ENCODE measurements at places on chromosomes 7 and 10.

DNA sequence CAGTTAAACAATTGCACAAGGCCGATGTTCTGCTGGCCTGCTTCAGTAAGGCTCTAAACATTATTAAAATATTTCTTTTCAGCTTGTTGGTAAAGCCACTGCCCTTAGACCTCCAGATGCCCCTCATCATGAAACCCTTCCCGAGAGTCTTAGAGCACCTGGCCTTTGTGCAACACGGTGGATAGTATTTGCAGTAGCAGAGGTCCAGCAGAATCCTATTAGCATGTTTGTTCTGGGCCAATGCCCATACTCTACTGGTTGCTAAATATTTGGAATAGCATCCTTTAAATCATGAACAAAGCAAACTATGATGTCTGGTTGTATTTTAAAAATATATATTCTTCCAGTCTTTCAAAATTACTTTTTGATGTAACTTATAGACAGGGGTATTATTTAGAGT is 584.6 kb downstream of the CNTNAP2 start:
- DNase-seq, result no peak

- DNase-seq, result no peak
These were observed 354.7 kb upstream of the GALNT17 start for GRCh38 chr7:70777251-70777650.

- no peak for DNase-seq
These were observed 17.7 kb downstream of the CPA5 start for GRCh38 chr7:130362251-130362816.

GRCh38 chr10:71920540-71921323 is 43.5 kb upstream of the CHST3 start:
- DNase-seq, result no peak

DNA sequence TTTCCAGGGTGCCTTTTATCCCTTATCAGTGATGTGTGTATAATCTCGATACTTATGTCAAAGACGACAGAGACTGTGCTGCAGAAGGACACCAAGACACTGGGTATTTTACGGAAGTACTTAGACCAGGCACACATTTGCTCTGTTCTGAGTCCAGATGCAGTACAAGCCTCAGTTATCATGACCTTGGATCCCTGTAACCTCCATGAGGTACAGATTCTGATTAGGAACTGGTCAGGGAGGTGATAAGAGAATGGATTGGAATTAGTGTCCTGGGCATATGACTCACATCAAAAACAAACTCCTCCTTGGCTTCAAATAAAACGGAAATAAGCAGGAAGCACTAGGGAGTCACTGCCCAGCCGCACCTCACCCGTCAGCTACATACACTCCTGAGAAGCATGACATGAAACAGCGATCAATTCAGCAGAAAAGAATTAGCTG is 146.5 kb downstream of the SFMBT2 start:
- no peak for DNase-seq

- DNase-seq, result no peak
These were observed 57.2 kb upstream of the OPALIN start for GRCh38 chr10:96415891-96416554.

DNA sequence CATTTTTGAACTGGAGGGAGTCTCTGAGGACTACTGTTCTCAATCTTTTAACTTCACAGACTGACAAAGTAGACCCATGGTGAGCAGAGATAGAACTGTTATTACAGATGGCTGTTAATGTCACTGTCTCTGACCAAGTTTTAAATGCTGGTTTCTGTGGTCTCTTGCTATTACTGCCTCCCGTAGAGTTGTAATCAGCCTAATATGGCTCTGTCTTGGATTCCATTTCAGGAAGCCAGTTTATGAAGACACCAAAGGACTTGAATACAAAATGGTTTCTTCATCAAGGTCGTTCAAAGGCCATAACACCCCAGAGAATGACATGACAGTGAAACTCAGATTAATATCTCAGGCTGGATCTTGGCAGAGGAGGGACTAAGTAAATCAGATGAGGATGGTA is 3.9 kb downstream of the SFRP4 start:
- no peak for DNase-seq

GRCh38 chr7:46653848-46654247 is 732.8 kb upstream of the IGFBP3 start:
- DNase-seq, result no peak

DNA sequence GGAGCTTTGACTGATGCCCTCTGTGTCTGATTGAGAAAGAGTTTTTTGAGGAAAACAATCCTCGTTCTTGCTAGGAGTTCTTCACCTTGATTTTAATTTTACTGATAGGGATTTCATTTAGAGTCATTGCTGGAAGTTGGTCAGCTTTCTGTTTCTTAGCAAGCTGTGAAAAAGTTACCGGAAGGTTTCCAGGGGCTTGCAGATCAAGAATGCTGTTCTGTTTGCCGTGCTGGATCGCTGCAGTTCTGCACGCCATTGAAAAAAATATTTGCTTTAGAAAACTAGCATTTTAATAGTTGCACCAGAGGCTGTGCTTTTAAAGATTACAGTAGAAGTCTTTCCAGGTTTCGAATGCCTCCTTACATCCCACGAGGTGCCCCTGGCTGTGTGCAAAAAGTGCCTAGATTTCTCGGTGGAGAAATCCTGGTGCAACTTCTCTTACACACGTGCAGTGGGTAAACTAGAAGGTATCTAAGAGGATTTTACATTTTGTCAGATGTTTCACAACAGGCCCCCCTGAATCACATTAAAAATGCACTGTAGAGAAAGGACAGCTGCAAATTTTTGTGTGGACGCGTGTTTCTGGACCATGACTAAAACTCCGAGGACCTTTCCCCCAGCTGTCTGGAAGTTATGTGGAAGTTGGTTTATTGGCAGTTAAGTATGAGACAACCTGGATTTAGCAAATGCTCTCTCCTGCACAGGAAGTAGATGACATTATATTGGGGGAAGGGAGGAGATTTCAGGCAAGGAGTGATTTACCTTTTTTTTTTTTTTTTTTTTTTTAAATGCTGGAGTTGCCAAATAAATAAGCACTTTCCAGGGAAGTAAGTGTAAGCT is 5.8 kb downstream of the TCF7L2 start:
- DNase-seq, result no peak

DNA sequence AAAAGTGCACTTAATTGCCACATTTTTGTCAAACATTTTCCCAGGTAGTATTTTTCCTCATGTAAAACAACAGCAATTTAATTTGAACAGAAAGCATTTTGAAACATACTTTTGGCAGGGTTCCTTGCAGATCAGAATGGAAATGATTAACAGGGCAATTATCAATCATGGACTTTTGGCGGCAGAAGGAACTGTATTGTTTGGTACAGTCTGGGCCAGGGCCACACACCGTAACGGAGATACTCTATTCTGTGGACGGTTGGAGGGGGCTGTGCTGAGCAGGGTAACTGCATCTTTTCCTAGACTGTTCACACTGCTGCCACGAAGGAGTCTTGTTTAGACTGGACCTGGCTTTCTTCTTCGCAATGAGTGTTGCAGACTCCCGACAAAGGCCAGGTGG is 62.3 kb downstream of the EGFR start:
- DNase-seq, result no peak

- no peak for DNase-seq
These were observed 23.3 kb downstream of the CLIP2 start for GRCh38 chr7:74312418-74313028.

GRCh38 chr7:33243319-33243881 is 114.0 kb downstream of the BBS9 start:
- DNase-seq, result no peak

GRCh38 chr7:134888141-134888740 is 98.1 kb upstream of the AGBL3 start:
- DNase-seq, result no peak

GRCh38 chr7:70353330-70353945 is 755.2 kb downstream of the AUTS2 start:
- no peak for DNase-seq

GRCh38 chr7:156759579-156760202 is 119.1 kb downstream of the RNF32 start:
- DNase-seq, result no peak

GRCh38 chr7:11237742-11238141 is 264.1 kb downstream of the PHF14 start:
- no peak for DNase-seq

DNA sequence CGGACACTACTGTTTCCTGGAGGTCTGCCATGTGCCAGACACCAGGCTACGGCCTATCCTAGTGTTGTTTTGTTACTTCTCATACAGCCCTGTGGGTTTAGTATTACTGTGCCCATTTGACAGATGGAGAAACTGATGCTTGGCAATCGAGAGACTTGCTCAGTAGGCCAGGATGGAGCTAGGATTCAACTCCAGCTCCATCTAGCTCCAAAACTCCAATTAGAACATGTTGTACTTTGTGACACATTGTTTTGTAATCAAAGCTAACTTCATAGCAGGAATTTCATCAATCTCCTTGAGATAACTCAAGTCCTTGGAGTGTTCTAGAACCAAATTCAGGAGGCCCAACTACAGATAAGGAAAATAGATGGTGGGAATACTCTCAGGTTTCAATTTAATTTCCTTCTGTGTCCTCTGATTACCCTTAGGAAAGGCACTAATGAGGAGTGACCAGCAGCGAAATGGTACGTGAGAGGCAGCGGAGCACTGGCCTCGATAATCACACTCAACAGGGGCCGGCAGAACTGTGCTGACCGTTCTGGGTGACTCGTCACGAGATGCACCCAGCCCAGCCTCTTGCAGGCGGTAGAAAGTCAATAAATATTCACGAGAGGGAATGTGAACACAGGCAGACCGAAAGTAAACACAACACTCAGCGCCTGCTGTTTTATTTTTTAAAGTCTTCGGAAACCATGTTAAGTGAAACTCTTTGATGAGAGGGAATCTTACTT is 269.6 kb upstream of the NEBL start:
- DNase-seq, result no peak

GRCh38 chr10:133422807-133423771 is 1.3 kb downstream of the SPRN start:
- DNase-seq, result no peak

DNA sequence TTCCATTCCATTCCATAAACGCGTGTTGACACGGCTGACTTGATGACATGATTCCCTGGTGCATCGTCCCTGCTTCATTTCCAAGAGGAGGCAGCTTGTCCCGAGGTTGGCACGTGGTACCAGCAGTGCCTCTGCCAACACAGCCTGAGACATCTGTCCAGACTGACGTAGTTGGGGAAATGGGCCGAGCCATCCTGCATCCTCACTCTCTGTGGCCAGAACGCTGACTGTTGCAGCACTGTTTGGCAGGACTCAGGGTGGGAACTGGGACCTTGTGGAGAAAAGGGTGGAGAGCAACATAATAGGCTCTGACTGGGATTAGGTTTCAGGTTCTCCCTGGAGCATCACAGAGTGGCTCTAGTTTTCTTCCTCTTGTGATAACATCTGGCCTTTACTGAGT is 118.6 kb upstream of the BTBD16 start:
- DNase-seq, result no peak

DNA sequence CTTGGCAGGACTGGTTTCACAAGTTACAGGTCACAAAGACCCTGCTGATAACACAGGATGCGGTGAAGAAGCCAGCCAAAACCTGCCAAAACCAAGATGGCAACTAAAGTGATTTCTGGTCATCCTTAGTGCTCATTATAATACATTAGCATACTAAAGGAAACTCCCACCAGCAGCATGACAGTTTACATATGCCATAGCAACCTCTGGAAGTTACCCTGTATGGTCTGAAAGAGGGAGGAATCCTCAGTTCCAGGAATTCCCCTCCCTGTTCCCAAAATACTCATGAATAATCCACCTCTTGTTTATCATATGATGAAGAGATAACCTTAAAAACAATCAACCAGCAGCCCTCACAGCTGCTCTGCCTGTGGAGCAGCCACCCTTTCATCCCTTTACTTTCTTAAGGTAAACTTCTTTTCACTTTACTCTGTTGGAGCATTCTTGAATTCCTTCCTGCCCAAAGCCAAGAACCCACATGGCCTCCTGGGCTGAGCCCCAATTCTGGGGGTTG is 21.9 kb downstream of the DPY19L1 start:
- no peak for DNase-seq

- DNase-seq, result no peak
These were observed 229.9 kb downstream of the CXCL12 start for GRCh38 chr10:44154956-44155355.

DNA sequence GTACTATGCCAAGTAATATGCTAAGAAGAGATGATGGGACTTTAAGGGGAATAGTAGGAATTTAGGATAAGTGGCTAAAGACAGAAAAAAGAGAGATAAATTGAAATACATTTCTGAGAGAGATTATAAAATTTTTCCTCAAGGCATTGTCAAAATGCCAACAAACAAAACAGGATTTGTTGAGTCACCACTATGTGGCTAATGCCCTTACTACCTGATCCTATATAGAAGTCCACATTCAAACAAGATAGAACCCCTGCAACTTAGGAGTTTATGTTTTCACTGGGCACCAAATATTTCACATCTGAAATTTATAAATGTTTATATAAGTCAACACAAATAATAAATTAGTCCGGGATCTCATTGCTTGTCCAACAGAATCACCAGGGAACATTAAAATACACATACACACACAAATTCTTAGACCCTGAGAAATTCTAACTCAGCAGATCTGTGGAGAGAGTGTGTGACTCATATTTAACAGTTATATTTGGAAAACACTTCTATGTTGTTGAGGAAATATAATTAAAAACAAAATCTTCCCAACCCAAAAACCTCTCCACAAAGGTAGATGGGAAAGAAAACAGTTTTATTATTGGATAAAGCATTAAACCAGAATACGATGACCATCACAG is 154.3 kb downstream of the PPP1R3A start:
- DNase-seq, result no peak

DNA sequence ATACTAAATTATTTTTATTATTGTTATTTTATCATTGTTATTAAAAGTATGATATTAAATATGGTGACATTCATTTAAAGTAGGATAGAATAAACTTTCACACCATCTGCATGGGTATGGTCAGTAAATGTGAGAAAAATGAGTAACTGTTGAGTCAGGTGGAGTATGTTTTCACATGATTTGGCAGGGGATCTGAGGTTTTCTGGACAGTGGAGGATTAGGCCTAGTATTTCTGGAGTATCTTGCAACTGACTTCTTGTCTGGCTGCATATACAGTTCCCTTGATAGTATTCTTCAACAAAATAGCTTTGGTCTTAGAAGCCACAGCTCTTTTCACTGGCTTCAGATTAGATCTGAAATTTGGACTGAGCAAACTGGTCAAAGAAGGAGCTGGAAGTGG is 54.5 kb downstream of the GBF1 start:
- DNase-seq, result no peak

DNA sequence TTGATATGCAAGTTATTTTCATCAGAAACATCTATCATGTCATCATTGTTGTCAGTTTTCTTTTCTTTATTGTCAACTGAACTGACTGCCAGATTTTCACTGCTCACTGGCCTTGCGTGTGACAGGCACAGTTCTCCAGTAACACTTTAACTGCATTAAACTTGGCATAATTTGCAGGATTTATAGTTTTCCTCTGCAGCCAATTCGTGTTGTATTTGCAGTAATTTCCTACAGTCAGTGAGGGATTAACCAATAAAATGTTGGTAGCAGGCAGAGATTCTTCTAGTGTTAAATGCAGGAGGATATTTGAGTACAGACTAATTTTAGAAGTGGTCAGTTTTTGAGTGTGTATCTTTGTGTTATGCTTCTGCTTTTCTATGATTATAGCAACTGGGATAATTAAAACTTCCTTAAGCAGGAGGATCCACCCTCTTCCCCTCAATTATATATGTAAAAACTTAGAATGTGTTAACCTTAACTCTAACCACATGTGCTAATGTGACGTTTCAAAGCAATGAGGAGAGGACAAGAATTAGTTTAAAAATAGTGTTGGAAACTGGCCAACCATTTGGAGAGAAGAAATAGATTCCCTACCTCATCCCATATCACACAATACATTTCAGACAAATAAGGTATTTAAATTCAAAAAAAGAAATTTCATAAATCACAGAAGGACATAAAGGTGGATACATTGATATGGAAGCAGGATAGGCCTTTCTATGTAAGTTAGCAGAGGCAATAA is 365.5 kb upstream of the BMPER start:
- no peak for DNase-seq
